ENCODE measurements at places on chromosomes 11 and 22. TPM values are rescaled to one million over a fixed set of nuclear protein-coding genes. Genes with fewer than 3 reads are reported as not detected.

- no peak for DNase-seq
Observed at GRCh38 chr11:63641727-63642126, 27.5 kb upstream of the PLAAT3 start.

The SOX6 gene
- 0.48 TPM for total RNA-seq

The RFPL2 gene
- total RNA-seq = 0.50 TPM

GRCh38 chr11:96139691-96140090, 203.3 kb downstream of the MAML2 start:
- no peak for DNase-seq

GRCh38 chr11:130783323-130783722, 133.0 kb downstream of the SNX19 start:
- DNase-seq = no peak

DNA sequence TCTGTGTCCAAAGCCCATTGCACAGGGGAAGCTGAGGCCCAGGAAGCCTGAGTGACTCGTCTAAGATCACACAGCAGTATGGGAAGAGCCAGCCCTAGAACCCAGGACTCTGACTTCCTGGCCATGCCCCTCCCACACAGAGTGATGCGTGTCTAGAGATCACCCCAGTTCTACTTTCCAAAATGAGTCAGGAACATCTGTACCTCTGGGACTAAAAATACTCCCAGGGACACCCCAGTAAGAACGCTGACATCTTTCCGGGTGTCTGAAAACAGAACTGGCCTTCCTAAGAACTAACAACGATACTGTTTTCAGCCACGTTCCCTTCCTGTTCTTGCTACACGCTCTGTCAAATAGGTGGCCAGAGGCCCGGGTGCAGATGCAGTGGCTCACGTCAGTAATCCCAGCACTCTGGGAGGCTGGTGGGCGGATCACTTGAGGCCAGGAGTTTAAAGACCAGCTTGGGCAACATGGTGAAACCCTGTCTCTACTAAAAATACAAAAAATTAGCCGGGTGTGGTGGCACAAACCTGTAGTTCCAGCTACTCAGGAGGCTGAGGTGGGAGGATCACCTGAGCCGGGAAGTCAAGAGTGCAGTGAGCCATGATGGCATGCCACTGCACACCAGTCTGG, 21.7 kb upstream of the PDGFB start:
- peak; percentile 69 for DNase-seq

The SCN4B gene
- 0.53 TPM for total RNA-seq

The ACRV1 gene
- total RNA-seq = not detected

The FLRT1 gene
- 0.19 TPM for total RNA-seq

DNA sequence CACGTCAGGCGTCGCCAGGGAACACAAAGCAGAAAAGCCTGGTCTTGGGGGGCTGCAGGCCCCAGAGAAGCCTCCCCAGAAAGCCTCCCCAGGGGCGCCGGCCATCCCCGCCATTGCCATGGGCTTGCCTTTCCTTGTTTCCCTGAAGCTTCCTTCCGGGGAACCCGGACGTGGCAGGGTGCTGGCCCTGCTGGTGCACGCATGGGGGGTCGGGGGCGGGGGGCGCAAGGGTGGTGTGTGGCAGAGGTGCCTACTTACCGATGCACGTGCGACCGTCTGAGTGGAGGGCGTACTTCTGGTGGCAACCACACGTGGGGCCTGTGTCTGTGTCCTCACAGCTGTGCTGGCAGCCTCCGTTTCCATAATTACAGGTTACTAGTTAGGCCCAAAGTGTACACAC, 71.0 kb upstream of the TTLL12 start:
- DNase-seq = no peak
